ENCODE measurements at places on chromosomes 3 and 15.

GRCh38 chr3:16496408-16497222 lies 16.9 kb downstream of the RFTN1 start:
- DNase-seq: peak; percentile 25

DNA sequence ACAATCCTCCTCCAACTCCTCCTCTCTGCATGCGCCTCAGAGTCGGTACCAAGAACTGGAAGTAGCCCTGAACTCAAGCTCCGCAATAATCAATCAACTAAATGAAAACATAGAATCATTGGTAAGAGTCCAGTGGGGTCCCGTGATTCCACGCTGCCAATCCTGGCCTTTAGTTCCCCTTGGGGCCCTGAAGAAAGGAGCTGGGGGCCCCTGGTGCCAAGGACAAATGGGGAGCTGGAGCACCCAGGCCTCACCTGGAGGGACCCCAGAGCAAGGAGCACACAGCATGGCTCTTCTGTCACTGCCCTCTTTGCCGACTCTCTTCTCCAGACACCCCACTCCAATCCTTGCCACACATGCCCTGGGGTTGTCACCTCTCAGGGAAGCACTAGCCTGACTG lies 80.3 kb downstream of the ADAMTS7 start:
- no peak for DNase-seq

- DNase-seq: no peak
Observed at GRCh38 chr15:55379095-55379494, 29.1 kb downstream of the CCPG1 start.

DNA sequence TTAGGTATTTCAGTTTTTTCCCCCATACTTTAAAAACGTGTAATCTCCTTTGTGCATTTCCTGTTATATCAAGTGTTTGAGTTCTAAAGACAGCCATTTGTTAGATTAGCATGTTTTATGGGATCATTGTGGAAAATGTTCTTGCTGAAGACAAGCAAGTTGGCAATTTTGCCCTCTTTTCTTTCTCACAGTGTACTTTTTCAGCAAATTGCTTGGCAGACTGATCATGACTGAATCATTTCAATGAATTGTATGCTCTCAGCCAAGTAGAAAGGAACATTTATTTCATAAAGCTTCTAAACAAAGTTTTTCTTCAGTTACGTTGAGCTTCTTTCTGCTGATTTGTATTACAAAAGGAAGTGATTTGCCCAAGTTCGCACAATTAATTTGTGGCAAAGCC lies 51.6 kb downstream of the ATG7 start:
- DNase-seq: no peak

GRCh38 chr3:50605901-50606326 lies 5.7 kb downstream of the CISH start:
- no peak for DNase-seq

GRCh38 chr15:83320844-83321243 lies 36.4 kb upstream of the BNC1 start:
- no peak for DNase-seq

- no peak for DNase-seq
Observed at GRCh38 chr3:12522721-12523120, 22.6 kb downstream of the MKRN2OS start.

DNA sequence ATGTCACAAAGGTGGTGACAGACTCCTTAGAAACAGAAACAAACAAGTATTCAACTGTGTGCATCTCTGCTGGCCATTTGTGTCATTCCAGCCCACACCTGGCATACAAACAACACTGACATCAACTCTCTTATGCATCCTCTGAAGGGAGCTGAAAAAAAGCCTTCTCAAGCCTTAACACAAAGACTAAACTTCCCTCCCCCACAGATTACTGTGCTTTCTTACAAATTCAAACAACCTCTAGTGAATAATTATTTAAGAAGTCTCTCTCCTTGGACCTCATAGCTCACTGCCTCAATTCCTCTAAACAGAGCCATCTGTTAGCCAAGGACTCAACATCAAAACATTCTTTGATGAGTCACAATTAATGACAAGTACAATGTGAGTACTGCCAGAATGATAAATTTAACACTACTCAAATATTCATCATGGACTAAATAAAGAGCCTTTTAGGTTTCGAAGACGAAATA lies 132.1 kb downstream of the WDR76 start:
- no peak for DNase-seq
